ENCODE measurements at places on chromosomes 3 and 15.

GRCh38 chr15:92453607-92454006, 59.9 kb downstream of the ST8SIA2 start:
- DNase-seq: no peak

DNA sequence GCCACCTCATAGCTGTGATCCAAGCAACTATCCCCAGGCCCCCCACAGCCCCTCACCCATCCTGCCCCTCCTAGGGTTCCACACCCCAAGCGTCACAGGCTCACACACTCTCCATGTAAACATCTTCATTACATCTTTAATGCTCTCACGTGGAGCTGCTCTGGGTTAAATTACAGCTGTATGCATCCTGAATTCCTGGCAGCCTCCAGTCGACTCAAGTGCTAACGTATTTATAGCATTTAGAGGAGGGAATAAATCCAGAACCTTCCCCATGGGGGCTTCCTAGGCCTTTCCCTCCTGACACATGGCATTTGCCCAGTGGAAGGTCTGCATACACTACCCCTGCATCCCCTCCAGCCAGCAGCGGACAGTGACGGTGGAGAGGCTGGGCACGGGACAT, 9.6 kb downstream of the C3orf18 start:
- no peak for DNase-seq

GRCh38 chr3:16140116-16140893, 34.2 kb upstream of the GALNT15 start:
- DNase-seq: no peak

DNA sequence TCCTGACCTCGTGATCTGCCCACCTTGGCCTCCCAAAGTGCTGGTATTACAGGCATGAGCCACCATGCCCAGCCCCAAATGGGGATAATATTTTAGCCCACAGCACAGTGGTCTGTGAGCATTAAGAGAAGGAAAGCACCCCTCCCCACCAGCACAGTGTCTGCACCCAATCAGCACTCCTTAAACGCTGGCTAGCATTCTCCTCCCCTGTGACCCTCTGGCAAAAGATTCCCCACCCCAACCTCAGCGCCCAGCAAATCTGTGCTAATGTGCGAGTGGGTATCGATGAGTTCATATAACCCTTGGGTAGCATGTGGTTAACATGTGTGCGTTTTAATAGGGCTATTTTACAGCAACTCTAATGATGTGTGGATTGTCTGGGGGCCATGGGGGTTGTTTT, 18.3 kb upstream of the EPHB3 start:
- DNase-seq: no peak

DNA sequence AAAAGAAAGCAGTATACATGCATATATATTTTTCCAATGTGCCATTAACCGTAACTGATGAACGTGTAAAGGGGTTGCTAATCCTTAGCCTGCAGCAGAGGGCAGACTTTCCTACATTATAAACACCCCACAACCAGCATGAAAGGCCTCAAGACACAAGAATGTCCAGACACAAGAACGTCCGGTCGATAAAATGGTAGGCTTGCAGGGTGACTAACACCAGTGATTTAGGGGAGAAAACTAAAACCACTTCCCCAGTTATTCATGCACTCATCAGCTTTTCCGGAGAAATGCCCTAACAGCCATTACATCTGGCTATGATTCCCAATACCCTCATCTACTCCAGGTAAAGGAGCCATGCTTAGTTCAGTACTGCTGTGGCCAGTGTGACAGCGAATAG, 57.4 kb downstream of the LRTM1 start:
- DNase-seq: no peak

GRCh38 chr15:52338058-52338457, 42.5 kb upstream of the MYO5C start:
- DNase-seq: no peak

DNA sequence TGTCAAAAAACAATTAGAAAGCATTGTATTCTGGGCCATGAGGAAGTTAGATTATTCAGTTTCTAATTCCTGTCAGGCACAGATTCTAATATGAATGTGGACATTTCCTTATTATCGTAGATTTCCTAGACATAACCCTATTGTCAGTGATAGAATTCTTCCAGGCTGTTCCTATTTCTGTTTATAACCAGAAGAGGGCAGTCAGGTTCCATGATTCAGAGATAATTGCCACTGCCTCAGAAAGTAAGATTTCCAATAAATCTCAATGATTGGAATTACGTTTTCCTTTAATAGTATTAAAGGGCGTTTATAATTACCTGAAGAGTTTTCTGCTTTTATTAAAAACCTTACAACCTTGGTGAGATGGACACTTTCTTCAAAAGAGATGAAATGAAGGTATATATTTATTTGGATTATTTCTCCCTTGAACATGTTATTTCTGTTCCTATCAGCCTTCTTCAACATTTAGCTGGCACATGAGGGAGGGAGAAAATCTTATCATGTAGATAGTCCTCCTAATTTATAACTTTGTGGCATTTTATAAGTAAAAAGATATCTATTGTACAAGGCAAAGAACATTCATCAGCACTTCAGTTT, 439.2 kb downstream of the MCTP2 start:
- no peak for DNase-seq

GRCh38 chr3:13801361-13802204, 78.3 kb downstream of the WNT7A start:
- DNase-seq: no peak

- DNase-seq: no peak
Measured at GRCh38 chr3:179028408-179028807, 43.2 kb downstream of the ZMAT3 start.

- DNase-seq: no peak
Measured at GRCh38 chr15:42024303-42024702, 3.5 kb upstream of the PLA2G4E start.

GRCh38 chr3:186193534-186194450, 84.9 kb upstream of the ETV5 start:
- DNase-seq: no peak

GRCh38 chr3:86937306-86937791, 53.6 kb downstream of the VGLL3 start:
- DNase-seq: no peak

- peak; percentile 31 for DNase-seq
Measured at GRCh38 chr15:41772720-41773331, 1.5 kb upstream of the MAPKBP1 start.

- DNase-seq: no peak
Measured at GRCh38 chr3:8529738-8530525, 28.3 kb downstream of the LMCD1 start.

- DNase-seq: no peak
Measured at GRCh38 chr15:41779662-41780157, 5.4 kb downstream of the MAPKBP1 start.

DNA sequence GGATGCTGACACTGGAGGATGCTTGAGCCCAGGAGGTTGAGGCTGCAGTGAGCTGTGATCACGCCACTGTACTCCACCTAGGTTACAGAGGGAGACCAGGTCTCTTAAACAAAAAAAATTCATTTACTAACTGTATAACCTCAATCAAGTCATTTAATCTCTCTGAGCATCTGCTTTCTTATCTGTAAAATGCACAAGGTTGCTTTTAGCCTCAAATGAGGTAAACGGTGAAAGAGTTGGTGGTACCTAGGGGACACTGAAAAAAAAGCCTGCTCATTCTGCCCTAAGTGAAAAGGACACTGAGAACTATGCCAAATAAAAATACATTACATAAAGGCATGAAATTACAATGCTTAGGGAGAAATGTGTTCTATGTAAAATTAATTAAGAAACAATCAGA, 3.4 kb downstream of the PP2D1 start:
- no peak for DNase-seq

DNA sequence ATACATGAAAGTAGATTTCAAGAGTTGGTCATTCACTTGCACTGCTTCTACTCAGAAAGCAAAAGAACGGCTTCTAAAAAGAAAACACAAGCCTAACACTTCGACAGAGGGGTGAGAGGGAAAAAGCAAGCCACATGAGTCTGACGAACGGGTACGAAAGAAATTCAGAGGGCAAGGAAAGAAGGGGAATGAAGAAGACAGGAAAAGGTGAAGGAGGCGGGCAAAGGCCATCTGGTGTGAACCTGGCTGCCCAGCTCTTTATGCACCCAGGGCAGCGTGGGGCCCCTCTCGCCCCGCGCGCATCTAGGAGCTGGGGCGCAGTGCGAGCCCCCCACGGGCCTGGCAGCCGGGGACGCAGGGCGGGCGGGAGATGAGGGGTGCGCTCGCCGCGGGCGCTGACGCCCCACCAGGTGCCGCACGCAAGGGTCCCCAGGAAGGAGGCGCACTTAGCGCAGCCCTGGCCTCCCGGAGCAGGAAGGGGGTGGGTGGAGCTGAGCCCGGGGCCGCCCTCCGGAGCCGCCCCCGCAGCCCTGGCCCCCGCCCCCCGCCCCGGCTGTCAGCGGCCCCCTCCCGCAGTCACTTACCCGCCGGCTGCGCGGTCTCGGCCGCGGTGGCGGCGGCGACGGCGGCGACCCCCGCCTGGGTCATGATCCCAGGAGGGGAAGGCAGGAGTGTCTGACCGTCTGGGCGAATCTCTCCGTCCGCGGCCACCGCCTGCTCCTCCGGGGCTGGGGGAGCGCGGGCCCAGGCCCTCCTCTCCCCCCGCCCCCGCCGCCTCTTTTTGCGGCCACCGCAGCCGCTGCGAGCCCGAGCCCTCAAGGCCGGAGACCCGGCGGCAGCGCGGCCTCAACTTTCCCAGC, at the start of gene USF3:
USF3 (minus strand) TSS at position 857 of the 860 bp plus-strand sequence. CDS start 21,764 bp downstream, outside the sequence.
- peak; percentile 75 for DNase-seq

- no peak for DNase-seq
Measured at GRCh38 chr3:47469616-47470015, 6.1 kb downstream of the SCAP start.

DNA sequence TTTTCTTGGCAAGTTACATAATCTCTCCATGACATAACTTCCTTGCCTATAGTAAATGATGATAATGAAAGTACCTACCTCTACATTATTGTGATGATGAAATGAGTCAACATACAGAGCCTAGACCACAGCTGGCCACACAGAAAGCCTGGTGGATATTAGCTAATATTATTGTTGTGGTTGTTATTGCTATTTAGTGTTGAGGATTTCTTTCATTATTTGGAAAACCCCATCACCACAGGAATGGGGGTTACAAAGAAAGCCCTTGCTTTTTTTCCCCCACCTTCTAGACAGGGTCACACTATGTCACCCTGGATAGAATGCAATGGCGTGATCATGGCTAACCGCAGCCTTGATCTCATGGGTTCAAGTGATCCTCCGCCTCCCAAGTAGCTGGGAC, 125.0 kb downstream of the PDZRN3 start:
- DNase-seq: no peak

GRCh38 chr3:53079791-53080555, 34.1 kb upstream of the SFMBT1 start:
- DNase-seq: no peak

- DNase-seq: no peak
Measured at GRCh38 chr15:31930967-31931366, 99.3 kb upstream of the CHRNA7 start.

- no peak for DNase-seq
Measured at GRCh38 chr15:71129669-71130068, 14.4 kb downstream of the THSD4 start.

DNA sequence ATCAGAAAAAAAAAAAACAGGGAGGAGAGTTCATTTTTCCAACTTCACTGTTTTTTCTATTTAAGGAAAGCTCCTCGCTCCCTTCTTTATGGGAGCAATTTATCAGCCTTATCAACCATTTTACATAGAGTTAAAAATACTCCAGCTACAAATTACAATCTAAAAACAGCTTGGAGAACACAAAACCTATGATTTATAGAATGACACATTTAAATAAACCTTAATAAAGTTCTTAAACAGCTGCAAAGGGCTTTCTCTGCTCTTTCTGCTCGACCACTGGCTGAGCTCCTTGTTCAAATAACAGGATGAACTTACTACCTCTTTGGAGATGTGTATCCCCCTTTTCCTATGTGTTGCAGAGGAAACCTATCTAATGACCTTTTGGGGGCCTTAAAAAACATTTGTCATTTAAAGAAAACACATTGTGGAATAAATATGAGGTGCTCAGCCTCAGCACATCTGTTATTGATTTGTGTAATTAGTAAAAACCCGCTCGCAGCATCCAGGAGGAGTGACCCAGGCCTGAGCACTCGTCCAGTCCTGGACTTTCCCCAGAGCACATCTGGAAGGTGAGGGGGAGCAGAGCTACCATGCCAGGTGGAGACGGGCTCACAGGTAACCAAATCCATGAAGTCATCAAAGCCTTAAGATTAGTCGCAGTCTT, 231.2 kb downstream of the ATP8B4 start:
- no peak for DNase-seq

DNA sequence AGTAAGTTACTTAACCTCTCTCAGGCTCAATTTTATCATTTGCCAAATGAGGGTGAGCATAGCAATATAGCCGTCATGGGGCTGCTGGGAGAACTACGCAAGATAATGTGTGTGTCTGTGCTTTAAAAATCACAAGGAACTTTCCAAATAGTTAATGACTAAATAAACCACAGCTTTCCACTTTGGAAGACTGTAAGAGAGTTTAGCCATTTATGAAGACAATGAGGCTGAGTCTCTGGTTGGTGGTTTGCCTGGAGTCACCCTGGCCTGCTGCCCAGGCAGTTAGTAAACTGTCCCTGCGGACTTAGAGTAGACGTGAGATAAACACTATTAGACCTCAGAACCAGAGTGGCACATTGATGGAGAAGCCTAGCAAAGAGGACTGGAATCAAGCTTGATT, 357.7 kb downstream of the CLSTN2 start:
- no peak for DNase-seq

- DNase-seq: no peak
Measured at GRCh38 chr3:40975711-40976121, 223.6 kb upstream of the CTNNB1 start.

GRCh38 chr3:117557464-117558090, 848.0 kb downstream of the TUSC7 start:
- no peak for DNase-seq

DNA sequence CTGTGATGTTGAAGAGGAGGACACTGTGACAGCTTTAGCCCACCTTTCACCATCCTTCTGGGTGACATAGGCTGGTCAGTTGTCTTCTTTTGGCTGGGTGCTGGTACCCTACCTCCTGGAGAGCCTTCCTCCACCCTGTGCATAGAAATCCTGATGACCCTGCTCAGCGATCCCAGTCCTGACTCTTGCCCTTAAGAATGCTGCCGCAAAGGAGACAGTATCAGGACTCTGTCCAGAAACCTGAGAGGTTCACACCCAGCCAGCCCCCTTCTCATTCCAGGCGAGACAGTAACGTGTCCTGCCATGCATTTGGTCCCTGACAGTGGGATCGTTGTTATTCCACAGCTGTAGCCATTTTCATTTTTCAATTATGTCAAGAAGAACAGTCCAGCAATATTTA, 312.8 kb upstream of the CHRM5 start:
- no peak for DNase-seq

- no peak for DNase-seq
Measured at GRCh38 chr3:141044695-141045641, 6.2 kb upstream of the SPSB4 start.

GRCh38 chr15:22877117-22877516, 38.7 kb downstream of the NIPA2 start:
- DNase-seq: no peak

GRCh38 chr3:160291290-160291908, 66.2 kb downstream of the C3orf80 start:
- no peak for DNase-seq

GRCh38 chr3:6182476-6182875, 678.4 kb upstream of the GRM7 start:
- no peak for DNase-seq
